Thoracic aorta (tissue), 2 donors: ENCODE measurements at places on chromosomes 7 and 10. TPM values are rescaled to one million over a fixed set of nuclear protein-coding genes. Genes with fewer than 3 reads are reported as not detected.

GRCh38 chr7:27143023-27143949, at the start of gene HOXA5:
Gene HOXA5, minus strand, starts transcription at chr7:27143681. Its CDS starts 74 bp downstream, at chr7:27143607.
- DNase-seq = no peak

GRCh38 chr10:106930751-106931150, 233.8 kb downstream of the SORCS1 start:
- DNase-seq = no peak

DNA sequence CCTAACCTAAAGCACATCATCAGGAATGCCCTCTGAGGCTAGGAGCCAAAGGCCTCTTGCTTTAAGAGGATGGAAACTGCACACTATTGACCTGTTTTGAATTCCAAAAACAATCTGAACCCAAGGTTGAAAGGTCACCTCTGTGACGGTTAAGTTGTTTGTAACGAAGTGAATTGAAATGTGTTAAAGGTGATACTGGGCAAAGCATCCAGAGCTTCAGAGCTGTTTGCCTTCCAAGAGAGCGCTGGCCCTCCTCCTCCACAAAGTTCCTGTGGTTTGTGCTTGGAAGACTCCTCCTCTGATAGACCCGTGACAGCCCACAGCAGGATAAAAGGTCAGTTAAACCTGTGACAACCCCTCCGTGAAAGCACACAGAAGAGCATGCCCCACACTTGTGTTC, 133.7 kb upstream of the CTTNBP2 start:
- DNase-seq = no peak

DDX50 gene
- total RNA-seq = 30.6 TPM

DNAH11 gene
- total RNA-seq = 1.9 TPM
